Fibroblast of skin of right quadriceps (primary cell): ENCODE measurements at places on chromosomes 3 and 15.
A peak's percentile ranks its signal among the peaks of the same experiment; 100 is the strongest.

- no peak for DNase-seq
Measured at GRCh38 chr3:46096781-46097180, 69.5 kb upstream of the XCR1 start.

GRCh38 chr3:23865595-23866396 is 51.0 kb downstream of the NKIRAS1 start:
- DNase-seq, result no peak

DNA sequence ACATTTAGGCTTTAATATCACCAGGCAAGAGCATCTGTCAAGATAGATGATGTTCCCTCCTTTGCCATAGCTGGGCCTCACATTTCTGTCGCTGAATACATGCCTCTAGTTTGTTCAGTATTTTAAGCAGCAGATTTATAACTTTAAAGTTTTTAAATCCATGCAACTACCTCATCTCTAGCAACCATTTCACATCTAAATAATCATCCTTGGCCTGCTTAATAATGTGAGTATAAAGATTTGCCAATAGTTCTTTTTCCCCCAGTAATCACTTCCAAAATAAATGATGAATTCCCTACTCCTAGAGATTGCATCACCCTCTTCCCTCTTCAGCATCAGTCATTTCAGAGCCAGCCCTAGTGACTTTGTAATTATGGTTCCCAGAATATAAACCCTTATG is 36.2 kb upstream of the FILIP1L start:
- peak; percentile 56 for DNase-seq

GRCh38 chr3:188188911-188189310 is 35.0 kb downstream of the LPP start:
- no peak for DNase-seq

- peak; percentile 68 for DNase-seq
Measured at GRCh38 chr15:38254051-38254883, 1.6 kb downstream of the SPRED1 start.

- DNase-seq, result peak; percentile 10
Measured at GRCh38 chr3:17581421-17582080, 160.9 kb downstream of the TBC1D5 start.

- DNase-seq, result no peak
Measured at GRCh38 chr15:44722011-44722410, 10.7 kb downstream of the B2M start.

- DNase-seq, result no peak
Measured at GRCh38 chr3:126448893-126449180, 26.9 kb downstream of the ZXDC start.

GRCh38 chr15:26721232-26721967 is 51.5 kb downstream of the GABRB3 start:
- no peak for DNase-seq

GRCh38 chr15:23075927-23076326 is 36.6 kb upstream of the TUBGCP5 start:
- no peak for DNase-seq

GRCh38 chr3:28726840-28727239 is 378.2 kb upstream of the AZI2 start:
- peak; percentile 5 for DNase-seq

GRCh38 chr3:45524565-45524964 is 70.0 kb upstream of the LIMD1 start:
- DNase-seq, result peak; percentile 75

GRCh38 chr3:61687206-61687605 is 125.8 kb downstream of the PTPRG start:
- DNase-seq, result no peak

GRCh38 chr3:125395091-125395490 is 20.0 kb upstream of the ZNF148 start:
- no peak for DNase-seq

GRCh38 chr15:23574742-23575141 is 9.3 kb downstream of the MKRN3 start:
- no peak for DNase-seq
